GM03348 (cell line): ENCODE measurements at places on chromosomes 5 and 9.

DNA sequence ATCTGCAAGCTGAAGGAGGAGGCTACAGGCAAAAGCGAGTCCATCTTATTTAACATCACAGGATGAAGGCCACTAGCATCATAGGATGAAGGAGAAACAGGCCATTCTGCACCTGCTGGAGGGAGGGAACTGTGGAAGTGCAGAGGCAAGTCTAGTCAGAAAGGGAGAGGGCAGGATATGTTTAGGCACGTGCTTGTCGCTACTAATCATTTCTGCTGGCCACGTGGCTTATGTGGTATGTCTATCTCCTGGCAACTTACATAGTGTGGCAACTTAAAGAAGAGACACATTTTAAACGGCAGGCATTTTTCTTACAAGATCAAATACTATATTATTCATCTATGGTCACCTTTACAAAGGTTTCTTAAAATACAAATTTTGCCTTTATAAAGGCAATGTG lies 74.0 kb downstream of the GNAQ start:
- DNase-seq: no peak

- no peak for DNase-seq
These were observed 2.1 kb downstream of the NSG2 start for GRCh38 chr5:174047472-174048099.

DNA sequence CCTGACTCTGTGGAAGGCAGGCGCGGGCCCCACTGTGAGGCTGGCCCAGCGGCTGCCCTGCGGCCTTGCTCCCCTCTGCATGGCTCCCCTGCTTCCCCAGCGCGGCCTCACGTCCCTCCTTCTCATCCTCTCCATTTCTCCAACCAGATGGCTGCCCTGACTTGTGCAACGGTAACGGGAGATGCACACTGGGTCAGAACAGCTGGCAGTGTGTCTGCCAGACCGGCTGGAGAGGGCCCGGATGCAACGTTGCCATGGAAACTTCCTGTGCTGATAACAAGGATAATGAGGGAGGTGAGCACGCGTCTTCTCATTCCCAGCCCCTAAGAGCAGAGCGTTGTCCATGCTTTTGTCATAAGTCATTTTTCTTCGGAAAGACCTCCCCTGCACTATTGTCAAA lies 129.0 kb upstream of the WWC1 start:
- DNase-seq: no peak

DNA sequence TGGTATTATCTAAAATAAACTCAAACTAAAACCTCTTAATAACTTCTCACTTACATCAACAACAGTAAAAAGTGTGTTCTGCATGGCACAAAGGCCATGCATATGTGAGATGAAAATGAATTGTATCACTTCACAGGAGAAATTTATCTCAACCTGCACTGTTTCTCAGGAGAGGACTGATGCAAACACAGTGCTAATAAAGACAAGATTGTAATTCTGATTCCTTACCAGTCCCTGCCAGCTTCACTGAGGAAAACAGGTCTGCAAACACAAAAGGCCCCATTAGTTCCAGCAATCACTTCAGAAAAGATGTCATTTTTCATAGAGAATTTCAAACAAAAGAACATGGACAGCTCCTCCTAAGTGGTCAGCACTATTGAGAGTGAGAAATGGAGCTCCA lies 117.3 kb upstream of the PDE4D start:
- DNase-seq: no peak

- DNase-seq: no peak
These were observed 2.2 kb downstream of the LHX3 start for GRCh38 chr9:136202454-136203407.

DNA sequence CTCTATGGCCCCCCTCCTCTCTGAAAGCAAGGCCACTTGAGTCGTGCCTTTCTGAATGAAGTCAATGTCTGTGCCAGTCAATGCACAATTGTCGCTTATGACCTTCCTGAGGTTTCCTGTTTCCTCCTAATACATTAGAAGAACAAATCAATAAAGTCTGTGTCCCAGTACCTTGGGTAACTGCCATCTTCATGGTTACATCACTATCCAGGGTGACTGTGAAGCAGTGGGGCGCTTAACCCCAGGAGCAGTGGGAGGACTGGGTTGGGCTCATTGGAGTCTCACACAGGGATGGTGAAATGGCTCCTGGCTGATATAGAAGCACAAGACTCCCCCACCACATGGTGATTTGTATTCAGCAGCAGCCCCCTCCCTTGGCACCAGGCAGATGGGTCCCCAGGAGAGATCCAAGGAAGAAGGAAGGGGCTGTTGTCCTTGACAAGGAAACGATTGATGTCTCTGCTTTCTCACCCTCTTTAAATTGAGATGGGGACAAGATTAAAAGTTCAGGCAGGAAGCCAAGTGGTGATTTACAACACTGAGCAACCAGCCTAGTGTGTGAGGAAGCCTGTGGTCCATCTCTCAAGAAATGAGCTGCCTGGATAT lies 261.9 kb upstream of the ZNF462 start:
- DNase-seq: no peak

DNA sequence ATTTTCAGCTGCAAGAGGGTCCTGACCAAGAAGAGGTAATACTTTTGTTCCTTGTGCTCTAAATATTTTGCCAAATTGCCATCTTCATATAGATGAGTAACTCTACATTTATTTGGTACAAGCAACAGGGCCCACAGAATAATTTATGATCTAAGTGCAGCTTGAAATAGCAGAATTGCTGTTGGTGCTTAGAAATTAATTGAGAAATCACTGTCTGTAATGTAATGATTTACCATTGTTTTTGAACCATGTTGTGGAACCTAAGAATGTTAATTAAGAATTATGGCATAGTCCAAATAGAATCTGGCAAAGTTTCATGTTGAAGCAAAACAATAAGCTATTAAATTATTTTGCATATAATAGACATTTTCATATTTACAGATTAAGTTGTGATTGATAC lies 44.8 kb upstream of the NUDT12 start:
- no peak for DNase-seq

DNA sequence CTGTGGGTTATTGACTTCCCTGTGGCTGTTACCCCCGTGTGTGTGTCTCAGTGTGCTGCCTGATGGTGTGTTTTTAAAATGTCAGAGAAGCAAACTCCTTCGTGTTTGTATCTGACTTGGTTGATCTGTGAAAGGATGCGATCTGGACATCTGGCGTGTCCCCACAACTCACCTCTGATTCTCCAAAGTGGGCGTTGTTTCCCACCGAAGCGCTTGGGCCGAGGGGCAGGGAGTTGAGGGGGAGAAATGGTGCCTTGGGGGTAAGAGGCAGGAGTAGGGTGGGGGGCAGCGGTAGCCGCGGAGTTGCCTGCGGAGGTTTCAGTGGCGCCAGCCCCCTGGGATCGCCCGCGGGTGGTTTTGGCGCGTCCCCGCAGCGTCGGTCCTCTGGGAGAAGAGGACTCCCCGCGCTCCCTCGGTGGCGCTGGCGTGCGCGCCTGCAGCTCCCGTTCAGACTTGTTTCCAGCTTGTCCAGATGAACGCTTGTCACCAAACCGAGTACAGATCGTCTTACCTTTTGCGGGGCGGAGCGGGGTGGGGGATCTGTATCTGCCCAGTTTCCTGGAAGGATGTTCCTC lies 1.1 kb downstream of the MAST4 start:
- peak; percentile 31 for DNase-seq

GRCh38 chr5:83469075-83469474 lies 2.5 kb upstream of the VCAN start:
- no peak for DNase-seq

GRCh38 chr5:73691302-73692080 lies 65.5 kb downstream of the ARHGEF28 start:
- DNase-seq: no peak

DNA sequence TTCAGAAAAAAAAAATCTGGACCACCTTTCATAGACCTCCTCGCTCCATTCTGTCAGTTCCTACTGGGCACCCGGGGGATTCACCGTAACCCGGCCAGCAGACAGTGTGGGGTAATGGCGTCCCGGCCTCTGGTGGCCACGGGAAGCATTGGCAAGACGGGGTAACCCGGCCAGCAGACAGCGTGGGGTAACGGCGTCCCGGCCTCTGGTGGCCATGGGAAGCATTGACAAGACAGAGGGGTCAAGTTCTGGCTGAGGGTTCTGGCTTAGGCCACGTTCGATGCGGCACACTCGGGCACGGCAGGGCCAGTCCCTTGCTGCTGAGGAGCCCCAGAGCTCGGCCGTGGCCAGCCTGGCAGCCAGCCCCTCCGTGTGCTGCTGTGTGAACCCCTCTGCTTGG lies 116.2 kb upstream of the RAPGEF1 start:
- no peak for DNase-seq

- DNase-seq: peak; percentile 87
These were observed 1.5 kb upstream of the GPRIN1 start for GRCh38 chr5:176611435-176611834.

DNA sequence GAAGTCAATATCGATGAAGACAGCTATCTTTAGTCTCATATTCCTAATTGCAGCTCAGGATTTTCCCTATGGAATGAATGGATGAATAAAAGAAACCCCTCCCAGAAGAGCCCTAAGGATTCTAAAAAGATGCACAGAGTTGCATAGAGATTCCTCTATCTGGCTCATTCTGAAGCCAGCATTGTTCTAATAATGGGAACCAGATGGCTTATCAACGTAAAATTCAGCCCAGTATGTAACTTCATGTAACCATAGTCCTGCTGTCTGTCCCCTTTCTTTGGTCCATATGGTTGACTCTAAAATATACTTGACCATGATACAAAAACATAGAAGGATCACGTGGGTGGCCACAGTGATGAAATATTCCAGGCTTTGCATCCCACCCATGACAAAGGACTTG lies 508.6 kb downstream of the RASEF start:
- no peak for DNase-seq

- DNase-seq: peak; percentile 64
These were observed 547 bp downstream of the NIPBL start for GRCh38 chr5:36876965-36877666.

GRCh38 chr9:16652582-16652981 lies 217.9 kb downstream of the BNC2 start:
- DNase-seq: no peak

DNA sequence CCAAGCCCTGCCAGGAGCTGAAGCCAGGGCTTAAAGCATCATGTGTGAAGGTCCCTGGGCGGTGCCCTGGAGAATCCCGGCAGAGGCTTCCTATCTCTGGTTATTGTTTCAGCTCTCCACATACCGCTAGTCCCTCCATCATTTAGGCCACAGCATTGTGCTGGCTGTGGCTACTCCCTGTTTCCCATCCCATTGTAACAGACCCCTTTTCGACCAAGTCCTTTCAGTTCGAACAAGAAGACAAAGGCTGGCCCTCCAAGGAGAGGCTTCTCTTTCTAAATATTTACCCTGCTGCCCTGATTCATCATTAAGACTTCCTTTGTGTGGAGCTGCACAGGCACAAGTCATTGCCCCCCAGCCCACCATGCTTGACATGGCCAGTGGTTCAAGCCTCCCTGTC lies 41.6 kb downstream of the NEUROG1 start:
- DNase-seq: no peak
